ENCODE measurements at places on chromosomes 5 and 9.

DNA sequence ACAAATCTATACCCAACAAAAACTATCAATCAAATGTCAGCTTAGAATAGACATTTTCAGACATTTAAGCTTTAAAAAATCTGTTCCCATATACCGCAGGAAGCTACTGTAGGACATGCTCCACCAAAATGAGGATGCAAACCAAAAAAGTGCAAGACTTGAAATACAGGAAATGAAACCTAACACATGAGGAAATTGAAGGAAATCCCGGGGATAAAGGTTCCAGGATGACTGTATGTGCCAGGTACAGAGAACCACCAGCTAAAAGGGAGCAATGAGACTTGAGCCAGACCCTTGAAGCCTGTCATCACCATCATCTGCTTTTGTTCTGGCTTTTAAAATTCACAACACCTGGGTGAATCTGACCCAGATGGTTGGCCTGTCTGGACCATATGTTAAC, 21.4 kb downstream of the DIAPH1 start:
- DNase-seq = no peak

DNA sequence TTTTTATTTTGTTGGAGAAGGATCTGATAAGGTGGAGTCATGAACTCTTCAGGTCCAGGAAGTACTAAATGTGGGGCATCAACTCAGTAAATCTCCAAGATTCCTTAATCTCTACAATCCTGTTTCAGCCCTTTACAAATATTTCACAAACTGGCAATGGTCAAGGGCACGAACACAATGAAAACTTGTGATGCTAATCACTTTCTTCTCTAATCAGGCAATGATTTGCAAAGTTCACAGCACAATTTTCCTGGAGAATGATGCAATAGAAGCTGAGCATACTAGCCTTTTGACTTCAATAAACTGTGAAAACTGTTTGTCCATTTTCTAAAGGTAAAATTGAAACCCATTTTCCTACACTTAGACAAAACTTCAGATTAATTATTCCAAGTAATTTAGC, 16.9 kb downstream of the GDF9 start:
- DNase-seq = no peak

GRCh38 chr5:164809821-164810220, 1304.4 kb downstream of the MAT2B start:
- no peak for DNase-seq

- no peak for DNase-seq
Measured at GRCh38 chr5:155079698-155080097, 66.1 kb downstream of the KIF4B start.

GRCh38 chr5:97297063-97297703, 114.1 kb upstream of the RIOK2 start:
- DNase-seq = peak; percentile 6

DNA sequence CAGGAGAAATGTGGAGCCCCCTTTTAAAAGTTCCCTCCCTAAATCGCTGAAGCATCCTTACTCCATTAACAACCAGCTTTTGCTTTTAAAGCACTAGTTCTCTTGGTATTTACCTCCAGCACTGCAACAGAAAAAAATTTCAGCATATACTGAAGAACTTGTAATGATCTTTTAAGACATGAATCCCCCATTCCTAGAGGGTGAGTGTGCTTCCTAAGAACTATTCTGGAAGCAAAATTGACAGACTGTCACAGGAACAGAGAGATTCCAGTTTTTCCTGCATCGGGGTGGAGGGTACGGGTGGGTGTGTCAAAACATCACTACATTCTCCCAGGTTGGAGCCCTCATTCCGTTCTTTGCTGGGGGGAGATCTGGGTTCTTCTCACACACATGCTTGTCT, 151.9 kb downstream of the EBF1 start:
- DNase-seq = no peak

DNA sequence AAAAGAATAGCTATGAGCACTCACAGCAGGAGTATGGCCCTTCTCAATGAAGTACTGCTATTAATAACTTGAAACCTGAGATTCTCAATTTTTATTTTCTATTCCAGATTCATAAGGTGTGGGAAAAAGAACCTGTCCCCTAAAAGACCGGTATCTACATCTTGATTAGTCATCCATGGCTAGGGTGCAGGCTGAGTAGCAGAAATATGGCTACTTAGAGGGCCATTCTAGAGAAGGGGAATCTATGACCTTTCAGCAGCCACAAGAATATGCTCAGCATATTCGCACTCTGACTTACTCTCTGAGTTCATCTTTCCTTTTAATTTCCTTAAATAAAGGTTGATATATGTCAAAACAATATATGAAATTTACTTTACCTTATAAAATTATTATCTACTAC, 27.7 kb downstream of the WDR36 start:
- no peak for DNase-seq

- DNase-seq = no peak
Measured at GRCh38 chr9:133737774-133738639, at the start of gene SARDH. Gene SARDH (minus strand): TSS chr9:133738352. CDS start chr9:133734173, 4,179 bp downstream.

GRCh38 chr9:36011379-36011778, 25.3 kb upstream of the RECK start:
- DNase-seq = no peak

- DNase-seq = no peak
Measured at GRCh38 chr9:125915606-125916005, 168.4 kb downstream of the PBX3 start.

DNA sequence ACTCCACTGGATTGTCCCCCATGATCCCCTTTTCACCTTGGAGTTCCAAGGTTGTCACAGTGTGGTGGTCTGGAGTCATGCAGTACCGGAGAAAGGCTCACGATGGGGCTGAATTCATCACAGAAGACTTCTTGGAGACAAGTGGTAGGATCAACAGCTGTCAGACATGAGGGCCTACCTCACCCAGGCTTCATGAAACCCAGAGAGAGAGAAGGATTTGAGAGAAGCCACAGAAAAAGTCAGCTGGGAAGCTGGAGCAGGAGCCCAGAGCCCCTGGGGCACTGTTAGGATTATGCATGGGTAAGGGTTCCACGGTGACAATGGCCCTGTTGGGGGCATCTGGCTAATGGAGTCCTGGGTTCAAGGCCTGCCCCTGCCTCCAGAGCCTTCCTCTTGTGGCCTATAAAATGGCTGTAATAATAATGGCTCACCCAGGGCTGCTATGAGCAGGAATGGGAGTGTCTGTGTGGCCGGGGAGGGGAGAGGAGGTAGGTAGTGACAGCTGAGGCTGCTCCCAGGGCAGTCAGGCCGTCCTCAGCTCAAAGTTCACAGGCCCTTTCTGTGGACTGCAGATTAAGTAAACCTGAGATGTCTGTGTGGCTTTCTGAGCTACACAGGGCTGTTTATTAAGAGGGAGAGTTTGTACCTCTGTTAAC, 910 bp downstream of the TRIM14 start:
- DNase-seq = peak; percentile 82

GRCh38 chr5:110846398-110847001, 107.7 kb downstream of the SLC25A46 start:
- DNase-seq = no peak

DNA sequence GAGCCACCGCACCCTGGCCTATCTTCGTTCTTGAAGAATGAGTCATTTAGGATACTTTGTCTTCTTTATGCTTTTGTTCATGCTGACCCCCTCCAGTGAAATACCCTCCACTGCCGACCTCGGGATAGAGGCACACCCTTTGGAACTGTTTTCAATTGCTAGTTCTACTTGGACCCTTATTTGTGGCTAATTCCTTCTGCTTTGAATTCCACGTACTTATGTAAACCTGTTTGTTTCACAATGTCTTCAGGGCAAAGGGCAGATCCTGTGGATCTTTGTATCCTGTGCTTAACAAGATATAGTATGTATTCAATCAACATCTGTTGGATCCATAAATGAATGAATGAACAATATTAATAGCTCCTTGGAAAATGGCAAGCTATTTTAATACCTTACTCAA, 19.6 kb upstream of the AOPEP start:
- no peak for DNase-seq

- DNase-seq = no peak
Measured at GRCh38 chr5:68793074-68793473, 300.7 kb upstream of the SLC30A5 start.

GRCh38 chr5:22250528-22250927, 602.6 kb downstream of the CDH12 start:
- no peak for DNase-seq

- DNase-seq = peak; percentile 7
Measured at GRCh38 chr5:151005950-151006576, 14.3 kb upstream of the GPX3 start.

GRCh38 chr9:115891929-115892328, 261.7 kb upstream of the PAPPA start:
- no peak for DNase-seq

DNA sequence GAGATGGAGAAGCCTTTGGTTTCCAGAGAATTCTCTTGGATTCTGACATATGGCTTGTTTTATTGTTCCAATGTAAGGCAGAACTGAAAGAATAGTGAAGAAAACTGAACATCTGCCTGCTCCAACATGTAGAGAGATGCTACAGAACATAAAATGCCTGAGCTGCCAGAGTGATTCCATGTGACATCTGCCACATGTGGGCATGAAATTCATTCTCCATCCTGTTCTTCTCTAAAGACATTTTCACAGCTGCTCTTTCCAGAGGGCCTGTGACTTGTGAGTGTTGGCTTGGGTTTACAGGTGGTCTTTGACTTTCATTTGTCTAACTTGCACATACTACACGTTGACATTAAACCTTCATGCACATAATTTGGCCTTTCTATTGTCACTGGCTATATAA, 33.7 kb upstream of the TXN start:
- DNase-seq = no peak

- no peak for DNase-seq
Measured at GRCh38 chr5:600886-601541, 11.1 kb upstream of the CEP72 start.

GRCh38 chr9:121946465-121946864, 146.6 kb downstream of the TTLL11 start:
- no peak for DNase-seq

DNA sequence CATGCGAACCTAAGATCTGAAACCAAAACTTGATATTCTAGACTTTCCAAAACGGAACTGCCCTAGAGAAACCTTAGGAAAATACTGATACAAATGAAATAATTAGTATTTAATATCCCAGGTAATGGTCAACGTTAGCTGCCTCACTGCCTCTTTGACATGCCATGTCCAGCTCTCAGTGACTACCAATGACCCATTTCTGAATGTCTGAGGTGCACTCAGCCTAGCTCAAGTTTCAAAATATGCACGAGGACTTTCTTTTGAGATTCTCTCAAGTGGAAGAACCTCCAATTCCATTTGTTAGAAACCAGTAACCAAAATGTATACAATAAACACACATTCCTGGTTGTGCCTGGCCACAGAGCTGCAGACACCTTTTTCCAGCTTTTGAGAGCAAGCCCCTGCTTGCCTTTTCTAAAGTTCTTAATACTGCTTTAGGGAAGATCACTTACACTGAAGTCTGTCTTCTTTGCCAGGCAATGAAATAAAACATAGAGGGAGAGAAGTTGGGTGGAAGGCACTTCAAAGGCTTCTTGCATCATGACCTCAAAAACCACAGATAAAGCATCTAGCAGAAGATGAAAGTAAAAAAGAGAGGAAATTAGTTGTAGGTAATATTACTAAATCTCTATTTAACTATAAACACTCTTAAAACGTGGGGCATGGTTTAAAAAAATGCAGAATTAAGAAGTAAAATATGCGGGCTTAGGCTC, 87.9 kb downstream of the MRPS27 start:
- no peak for DNase-seq

GRCh38 chr9:26656003-26656870, 236.4 kb downstream of the CAAP1 start:
- peak; percentile 13 for DNase-seq

DNA sequence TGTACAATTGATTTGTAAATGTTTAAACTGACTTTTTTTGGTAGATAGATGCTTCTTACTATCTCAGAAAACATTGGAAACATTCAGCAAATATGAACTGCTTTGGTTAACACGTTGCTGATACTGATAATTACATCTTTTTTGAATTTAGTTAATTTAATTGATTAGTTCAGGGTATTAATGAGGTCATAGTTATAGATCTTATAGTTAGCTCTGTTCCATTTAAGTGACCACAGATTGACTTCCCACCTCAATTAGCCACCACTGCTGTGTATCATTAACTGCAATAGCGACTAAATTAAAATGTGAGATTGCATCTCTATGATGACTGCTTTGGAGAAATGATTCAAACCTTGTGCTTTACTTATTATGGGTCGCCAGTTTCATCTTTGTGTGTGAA, 407.1 kb upstream of the EDIL3 start:
- no peak for DNase-seq

DNA sequence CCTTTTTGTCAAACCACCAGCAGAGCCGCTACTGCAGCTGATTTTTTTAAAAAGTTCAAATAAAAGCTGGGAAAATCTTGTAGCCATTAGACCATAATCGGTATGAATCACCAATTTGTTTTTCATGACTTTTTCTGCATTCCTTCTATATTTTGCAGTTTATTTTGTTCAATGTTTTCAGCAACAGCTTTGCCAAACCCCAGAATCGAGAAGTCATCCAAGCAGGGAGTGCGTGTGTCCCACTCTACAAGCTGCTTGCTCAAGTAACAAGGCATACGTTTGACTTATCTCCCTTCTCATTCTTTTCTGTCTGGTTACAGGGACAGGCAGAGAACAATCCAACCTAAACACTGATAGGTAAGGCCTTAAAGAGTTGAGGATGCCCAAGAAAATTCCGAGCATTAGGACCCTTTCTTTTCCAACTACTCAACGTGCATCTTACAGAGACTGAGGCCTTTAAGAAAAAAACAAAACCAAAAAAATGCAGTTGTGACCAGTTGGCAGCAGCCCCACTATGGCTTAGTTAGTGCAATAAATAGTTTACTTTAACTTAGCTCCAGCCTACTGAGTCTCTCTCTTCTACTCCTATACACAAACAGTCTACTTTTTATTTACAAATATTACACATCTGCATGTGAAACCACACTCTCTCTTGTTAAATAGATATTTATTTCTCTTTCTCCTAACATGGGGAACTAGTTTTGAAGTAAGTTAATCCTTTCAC, 134.7 kb upstream of the SLIT3 start:
- DNase-seq = no peak

DNA sequence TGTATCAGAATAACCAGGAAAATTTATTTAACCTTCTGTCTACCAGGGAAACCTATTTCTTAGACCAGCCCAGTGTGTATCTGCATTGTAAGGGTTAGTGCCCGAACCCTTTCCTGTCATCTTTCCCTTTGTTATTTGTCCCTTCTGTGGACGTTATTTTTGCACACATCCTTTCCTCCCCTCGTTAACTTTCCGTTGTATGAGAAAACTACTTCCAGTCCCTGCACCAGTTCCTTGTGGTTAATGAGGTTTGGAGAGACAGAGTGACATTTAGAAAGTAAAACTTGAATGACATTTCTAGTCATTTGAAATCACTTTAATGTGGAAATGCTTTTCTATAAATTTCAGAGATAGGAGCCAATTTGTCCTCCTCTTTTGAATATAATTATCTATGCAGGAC, 4.3 kb upstream of the IFNB1 start:
- DNase-seq = no peak

Measured in NCI-H524 treated with DMSO at 0.1 percent for 48 hours (cell line).